ENCODE measurements at places on chromosomes 3 and 15. TPM values are rescaled to one million over a fixed set of nuclear protein-coding genes. Genes with fewer than 3 reads are reported as not detected.

DNA sequence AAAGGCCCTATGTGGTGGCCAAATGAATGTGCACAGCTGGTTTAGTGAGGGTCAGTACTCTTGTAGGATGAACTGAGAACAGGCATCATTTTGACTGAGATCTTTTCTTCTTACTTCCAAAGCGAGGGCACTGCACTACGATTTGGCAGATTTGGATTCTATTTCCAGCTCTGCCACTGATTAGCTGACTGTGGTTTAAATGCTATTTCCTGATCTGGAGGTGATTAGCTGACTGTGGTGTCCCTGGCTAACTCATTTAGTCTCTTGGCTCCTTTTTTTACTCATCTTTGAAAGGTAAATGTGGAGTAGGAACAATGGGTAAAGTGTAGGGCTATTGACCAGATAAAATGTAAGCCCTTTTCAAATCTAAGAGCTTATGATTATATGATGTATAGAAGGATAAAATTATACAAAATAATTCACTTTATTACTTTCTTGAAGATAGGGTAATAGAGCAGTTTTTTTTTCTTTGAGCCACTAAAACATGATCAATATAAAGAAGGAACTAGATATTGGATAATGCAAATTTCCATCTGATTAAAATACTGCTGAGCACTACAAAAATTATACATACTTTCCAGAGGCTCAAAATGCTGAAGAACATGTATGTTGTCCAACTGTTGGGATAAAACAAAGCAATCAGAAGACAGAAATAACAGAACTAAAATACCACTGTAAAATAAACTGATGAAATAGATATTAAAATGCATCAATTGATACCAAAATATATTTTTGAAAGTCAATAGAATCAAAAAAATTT, 39.7 kb upstream of the PLOD2 start:
- DNase-seq = no peak

- DNase-seq = no peak
These were observed 519.2 kb downstream of the MECOM start for GRCh38 chr3:169144270-169144669.

Gene AADAC
- 2.0 TPM for total RNA-seq

Gene SLC33A1
- 27.0 TPM for total RNA-seq

- no peak for DNase-seq
These were observed 21.7 kb downstream of the CSNK1G1 start for GRCh38 chr15:64333986-64334929.

All from vagina (tissue), 2 donors.